ENCODE measurements at places on chromosomes 16 and 17.

GRCh38 chr16:77949445-77949844 lies 72.9 kb upstream of the CLEC3A start:
- no peak for DNase-seq

DNA sequence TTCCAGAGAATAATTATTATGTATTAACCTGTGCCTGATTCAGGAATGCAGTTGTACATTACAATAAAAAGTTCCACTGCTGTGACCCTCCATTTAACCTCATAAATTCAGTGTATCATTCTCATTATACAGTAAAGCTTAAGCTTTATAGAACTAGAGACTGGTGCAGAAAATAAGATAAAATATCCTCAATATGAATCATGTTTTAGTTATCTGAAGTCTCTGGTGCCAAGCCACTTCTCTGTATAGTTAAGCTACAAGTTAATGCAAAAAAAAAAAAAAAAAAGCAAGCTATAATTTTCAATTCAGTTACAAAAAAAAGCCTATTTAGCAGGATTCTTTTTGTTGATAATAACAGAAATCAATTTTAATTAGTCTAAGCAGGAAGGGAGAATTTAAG lies 22.4 kb upstream of the SMIM36 start:
- DNase-seq: no peak

- no peak for DNase-seq
Observed at GRCh38 chr17:83107656-83108048, 28.2 kb downstream of the METRNL start.

GRCh38 chr17:48597778-48598631 lies 4.4 kb upstream of the HOXB5 start:
- DNase-seq: no peak

GRCh38 chr17:65535777-65536572 lies 25.5 kb downstream of the AXIN2 start:
- no peak for DNase-seq

GRCh38 chr16:50591800-50592771 lies 43.9 kb downstream of the NKD1 start:
- DNase-seq: no peak

DNA sequence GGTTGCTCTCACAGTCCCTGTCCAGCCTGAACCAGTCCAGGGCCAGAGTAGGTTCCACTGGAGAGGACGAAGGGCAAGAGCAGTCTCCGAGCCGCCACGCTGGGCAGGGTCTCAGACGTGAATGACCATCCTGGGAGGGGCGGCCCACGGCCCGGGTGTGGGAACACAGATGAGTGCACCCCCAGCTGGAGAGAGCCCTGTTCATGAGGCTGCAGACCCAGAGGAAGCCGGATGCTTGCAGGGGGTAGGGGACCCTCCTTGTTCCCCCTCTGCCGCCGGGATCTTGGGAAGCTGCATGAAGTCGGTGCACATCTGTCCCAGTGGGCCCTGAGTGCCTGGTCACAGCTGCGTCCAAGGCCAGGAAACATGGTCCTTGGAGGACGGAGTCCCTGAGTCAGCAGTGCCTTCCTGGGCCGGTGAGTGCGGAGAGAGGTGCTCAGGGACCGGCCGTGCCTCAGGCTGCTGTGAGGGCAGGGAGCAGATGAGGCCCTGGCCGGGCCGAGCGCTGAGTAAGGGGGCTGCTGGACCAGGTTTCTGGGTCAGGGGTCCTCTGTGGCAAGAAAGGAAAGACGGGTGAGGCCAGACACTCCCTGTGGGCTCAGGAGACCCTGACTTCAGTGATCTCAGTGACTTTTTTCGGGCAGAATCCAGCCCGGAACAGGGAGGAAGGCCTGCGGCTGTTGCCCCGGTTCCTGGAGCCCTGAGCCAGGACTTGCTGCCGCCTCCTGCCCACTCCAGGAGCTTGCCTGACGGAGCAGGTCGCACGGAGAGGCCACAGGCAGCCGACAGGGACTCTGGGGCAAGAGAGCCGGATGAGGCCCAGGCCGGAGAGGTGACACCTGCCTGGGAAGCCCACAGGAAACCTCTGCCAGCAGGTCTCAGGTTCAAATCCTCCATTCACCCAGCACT lies 45.8 kb downstream of the ACTG1 start:
- no peak for DNase-seq

- no peak for DNase-seq
Observed at GRCh38 chr17:2957631-2958286, 105.6 kb downstream of the OR1D5 start.

DNA sequence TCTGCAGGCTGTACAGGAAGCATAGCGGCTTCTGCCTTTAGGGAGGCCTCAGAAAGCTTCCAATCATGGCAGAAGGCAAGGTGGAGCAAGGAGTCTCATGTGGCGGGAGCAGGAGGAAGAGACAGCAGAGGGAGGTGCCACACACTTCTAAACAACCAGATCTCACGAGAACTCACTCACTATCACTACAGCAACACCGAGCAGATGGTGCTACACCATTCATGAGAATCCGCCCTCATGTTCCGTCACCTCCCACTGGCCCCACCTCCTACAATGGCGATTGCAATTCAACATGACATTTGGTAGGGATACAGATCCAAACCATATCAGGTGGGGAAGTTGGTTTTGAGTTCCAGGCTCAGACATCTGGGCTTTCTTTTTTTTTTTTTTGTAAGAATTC lies 31.9 kb upstream of the NUDT7 start:
- DNase-seq: no peak

- DNase-seq: no peak
Observed at GRCh38 chr17:49871211-49871610, 23.3 kb upstream of the TAC4 start.

- DNase-seq: no peak
Observed at GRCh38 chr17:61736438-61736837, 126.9 kb downstream of the BRIP1 start.

GRCh38 chr16:81607805-81608522 lies 163.4 kb downstream of the CMIP start:
- no peak for DNase-seq

- no peak for DNase-seq
Observed at GRCh38 chr17:35555691-35556090, 4.9 kb downstream of the SLFN14 start.

DNA sequence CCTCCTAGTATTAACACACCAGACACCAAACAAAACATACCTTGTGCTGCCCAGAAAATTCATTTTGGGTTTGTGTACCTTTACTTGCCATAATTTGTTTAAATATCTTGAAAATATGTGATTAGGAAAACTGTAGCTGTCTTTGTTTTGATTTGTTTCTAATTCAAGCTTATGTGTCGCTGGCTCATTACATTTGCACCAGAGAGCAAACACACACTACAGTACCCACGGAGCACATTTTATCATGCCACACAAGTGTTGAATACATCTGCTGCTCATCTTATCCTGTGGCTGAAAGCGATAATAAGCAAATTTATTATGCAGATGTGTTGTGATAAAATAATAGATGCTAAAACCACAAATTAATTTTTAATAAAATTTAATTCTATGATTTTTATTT lies 63.1 kb downstream of the SPAG9 start:
- DNase-seq: no peak

GRCh38 chr16:88405216-88406060 lies 22.7 kb downstream of the ZNF469 start:
- DNase-seq: no peak
